Pulmonary artery endothelial cell (primary cell): ENCODE measurements at places on chromosomes 16 and 17. TPM values are rescaled to one million over a fixed set of nuclear protein-coding genes. Genes with fewer than 3 reads are reported as not detected.

Gene PRSS22
- not detected in 2 replicates for total RNA-seq

Gene TP53TG3B
- total RNA-seq, result not detected in 2 replicates

Gene CSNK1D
- 58.5 and 58.9 TPM in 2 replicates for total RNA-seq

DNA sequence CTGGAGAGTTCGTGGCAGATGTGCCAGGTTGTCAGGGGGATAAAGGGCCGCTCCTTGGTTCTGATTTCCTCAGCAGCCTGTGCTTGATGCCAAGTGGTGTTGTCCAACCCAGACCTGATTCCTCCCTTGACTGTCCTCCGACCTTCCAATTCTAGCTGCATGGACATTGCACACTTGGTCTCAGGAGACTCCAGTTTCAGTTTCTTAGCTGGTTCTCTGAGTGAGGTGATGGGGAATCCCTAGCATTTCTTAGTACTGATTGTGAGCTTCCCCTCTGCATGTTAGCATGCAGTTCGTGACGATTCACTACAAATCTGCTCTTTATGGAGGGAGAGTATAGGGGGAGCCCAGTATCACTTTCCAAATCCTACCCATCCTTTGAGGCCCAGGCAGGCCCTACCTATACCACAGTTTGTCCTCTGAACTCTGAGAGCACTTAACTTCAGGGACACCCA is 12.4 kb upstream of the CCR7 start:
- no peak for DNase-seq

DNA sequence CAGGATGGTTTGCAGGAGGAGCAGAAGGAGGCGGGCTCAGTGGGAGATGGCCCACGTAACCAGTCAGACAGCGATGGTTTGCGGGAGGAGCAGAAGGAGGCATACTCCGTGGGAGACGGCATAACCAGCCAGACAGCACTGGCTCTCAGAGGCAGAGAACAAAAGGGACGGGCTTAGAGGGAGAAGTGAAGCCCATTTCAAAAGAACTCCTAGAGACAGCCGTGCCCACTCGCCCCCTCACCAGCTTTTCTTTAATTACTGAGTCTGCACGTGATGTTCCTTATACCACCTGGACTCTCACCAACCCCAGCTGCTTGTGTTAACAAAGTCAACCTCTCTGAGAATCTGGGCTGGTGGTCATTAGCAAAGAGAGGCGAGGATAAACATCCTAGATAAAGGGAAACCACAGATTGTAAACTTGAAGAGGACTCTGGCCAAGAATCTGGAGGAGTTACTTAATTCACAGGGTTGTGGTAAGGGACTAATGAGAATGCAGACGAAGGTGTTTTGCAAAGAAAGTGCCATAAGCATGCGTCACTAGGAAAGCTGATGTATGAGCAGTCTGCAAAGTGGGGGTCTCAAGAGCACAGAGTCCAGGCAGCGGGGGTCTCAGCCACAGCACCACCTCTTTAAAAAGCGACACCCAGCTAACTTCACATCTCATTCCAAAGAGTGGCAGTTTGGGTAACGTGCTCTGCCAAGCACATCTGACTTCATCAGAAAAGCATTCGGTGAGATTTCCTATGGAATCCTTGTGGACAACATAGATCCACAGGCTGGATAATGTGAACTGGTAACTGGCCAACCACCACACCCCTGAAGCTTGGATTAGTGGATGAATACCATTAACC is 51.7 kb downstream of the NXN start:
- no peak for DNase-seq

GRCh38 chr16:14011846-14012245 is 59.3 kb upstream of the MRTFB start:
- no peak for DNase-seq

- no peak for DNase-seq
Measured at GRCh38 chr16:30367349-30368009, 2.8 kb downstream of the TBC1D10B start.

DNA sequence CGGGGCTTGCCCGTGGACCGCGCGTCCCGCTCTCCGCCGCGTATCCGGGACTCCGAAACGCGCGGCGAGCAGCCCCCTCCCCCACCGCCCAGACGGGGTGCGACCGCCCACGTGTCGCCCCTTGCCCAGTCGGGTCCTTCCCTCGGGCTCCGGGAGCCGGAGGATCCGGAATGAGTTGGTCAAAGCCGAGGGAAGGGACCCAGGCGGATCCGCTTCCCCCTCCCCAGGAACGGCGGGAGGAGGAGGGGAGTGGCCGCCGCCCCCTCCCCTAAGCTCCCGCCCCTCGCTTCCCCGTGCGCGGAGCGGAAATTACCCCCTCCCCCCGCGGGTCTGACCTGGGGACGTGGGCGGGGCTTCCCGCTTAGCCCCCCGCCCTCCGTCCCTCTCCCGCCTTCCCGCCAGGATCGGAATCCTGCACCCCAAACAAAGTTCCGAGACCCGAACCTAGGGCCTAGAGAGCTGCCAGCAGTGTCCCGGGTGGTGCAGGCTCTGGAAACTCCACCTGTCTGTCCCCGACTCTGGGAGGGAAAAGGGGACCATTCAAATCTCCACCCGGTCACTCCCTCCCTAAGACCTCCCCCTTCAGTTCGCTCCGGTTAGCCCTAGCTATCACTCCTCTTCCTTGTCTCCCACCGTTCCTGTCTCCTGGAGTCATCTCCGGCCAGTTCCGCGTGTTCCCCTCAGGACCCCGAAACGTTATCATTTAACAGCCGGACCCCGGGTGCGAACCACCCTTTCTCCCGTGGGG is 1.0 kb upstream of the IGF2BP1 start:
- DNase-seq, result no peak

DNA sequence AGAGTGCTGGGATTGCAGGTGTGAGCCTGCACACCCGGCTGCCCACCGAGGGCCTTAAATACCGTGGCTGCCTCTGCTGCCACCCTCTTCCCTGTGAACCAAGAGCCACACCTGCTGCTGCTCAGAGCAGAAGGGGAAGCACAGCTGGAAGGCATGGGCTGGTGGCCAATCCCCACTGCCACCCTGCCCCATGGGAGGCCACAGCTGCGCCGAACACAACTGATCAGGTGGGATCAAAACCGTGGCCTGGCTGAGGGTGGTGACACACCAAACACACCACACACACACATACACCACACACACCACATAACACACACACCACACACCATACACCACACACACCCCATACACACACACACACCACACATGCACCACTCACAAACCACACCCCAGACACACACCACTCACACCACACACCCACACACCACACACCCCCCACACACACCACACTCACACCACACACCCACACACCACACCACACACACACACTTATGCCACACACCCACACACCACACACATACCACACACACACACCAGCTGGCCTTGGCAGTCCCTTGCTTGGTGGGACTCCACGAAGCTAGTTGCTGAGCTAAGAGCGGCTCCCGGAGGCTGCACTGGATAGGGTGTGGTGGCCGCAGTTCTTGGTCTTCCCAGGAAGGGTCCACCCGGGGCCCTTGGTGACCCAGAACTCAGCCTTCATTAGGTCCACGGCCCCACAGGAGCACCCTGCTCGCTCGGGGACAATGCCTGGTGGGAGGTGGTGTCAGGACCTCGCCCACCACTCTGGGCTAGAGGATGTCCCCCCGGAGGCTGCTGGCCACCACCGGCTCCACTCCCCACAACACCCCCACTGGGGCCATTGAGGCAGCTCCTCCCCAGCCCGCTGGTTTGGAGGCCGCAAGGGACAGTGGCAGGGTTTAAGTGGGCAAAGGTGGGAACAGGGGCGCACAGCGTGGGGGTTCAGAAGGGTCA is 14.9 kb downstream of the CEP131 start:
- DNase-seq, result no peak

DNA sequence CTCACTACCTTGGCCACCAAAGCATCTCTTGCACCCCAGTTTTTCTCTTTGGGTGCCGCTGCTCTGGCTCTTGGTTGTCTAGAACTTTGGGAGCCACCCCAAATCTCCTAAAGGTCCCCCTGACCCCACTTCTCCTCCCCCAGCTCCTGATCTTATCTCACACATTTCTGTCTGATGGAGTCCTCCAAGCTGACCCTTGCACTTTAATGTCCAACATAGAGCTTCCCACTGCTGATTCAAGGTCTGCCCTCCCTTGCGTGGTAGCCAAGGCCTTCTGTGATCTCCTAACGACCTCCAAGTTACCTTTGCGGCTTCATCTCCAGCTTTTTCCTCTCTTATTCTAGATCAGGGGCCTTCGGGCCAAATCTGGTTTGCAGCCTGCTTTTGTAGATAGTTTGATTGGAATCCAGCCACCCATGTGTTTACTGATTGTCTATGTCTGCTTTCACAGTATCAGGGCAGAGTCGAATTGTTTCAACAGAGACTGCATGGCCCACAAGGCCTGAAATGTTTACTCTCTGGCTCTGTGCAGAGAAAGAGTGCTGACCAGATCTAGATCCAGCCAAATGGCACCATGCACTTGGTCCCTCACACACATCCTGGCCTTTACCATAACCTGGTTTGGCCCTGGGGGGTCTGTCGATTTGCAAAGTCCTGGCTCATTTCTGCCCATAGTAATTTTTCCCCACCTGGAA is 168.6 kb downstream of the HAPSTR1 start:
- no peak for DNase-seq

- peak; percentile 73 for DNase-seq
Measured at GRCh38 chr17:63834431-63835166, 7.1 kb upstream of the FTSJ3 start.

DNA sequence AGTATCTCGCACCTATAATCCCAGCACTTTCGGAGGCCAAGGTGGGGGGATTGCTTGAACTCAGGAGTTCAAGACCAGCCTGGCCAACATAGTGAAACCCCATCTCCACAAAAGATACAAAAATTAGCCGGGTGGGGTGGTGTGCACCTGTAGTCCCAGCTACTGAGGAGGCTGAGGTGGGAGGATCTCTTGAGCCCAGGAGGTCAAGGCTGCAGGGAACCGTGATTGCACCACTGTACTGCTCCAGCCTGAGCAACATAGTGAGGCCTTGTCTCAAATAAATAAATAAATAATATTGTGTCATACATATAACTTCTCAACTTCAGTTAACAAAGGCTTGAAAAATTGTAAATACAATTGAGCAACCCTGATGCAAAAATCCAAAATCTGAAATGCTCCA is 8.2 kb downstream of the AMFR start:
- no peak for DNase-seq

GRCh38 chr16:55389426-55390073 is 65.5 kb downstream of the IRX6 start:
- no peak for DNase-seq
